ENCODE measurements at places on chromosomes 1 and 21. TPM values are rescaled to one million over a fixed set of nuclear protein-coding genes. Genes with fewer than 3 reads are reported as not detected.

RNU1-1 gene
- not detected for total RNA-seq

CTPS1 gene
- total RNA-seq: 89.9 TPM

CD48 gene
- not detected for total RNA-seq

GPR37L1 gene
- total RNA-seq: 0.13 TPM

PGM1 gene
- 38.7 TPM for total RNA-seq

PIGM gene
- 4.4 TPM for total RNA-seq

CSF3R gene
- total RNA-seq: not detected

FABP3 gene
- not detected for total RNA-seq

SHISAL2A gene
- total RNA-seq: not detected

NBPF4 gene
- total RNA-seq: 0.13 TPM

DCLRE1B gene
- 9.5 TPM for total RNA-seq

LRRC8B gene
- 5.1 TPM for total RNA-seq

ADGRL4 gene
- total RNA-seq: not detected

CITED4 gene
- 62.6 TPM for total RNA-seq

KIRREL1 gene
- total RNA-seq: 29.3 TPM

RHD gene
- total RNA-seq: not detected

CELA2B gene
- total RNA-seq: not detected

IL23R gene
- total RNA-seq: not detected

WNT9A gene
- 6.9 TPM for total RNA-seq

PLA2G4A gene
- 12.5 TPM for total RNA-seq

OR2L13 gene
- total RNA-seq: not detected

JAM2 gene
- not detected for total RNA-seq

SH3BGR gene
- total RNA-seq: 1.1 TPM

COL11A1 gene
- total RNA-seq: 3.2 TPM

UBL4B gene
- total RNA-seq: not detected

HTR6 gene
- 0.14 TPM for total RNA-seq

MYCL gene
- 1.3 TPM for total RNA-seq

ELAPOR1 gene
- 0.61 TPM for total RNA-seq

RIMKLA gene
- total RNA-seq: 0.70 TPM

S100PBP gene
- 15.8 TPM for total RNA-seq

SIK1 gene
- total RNA-seq: 12.8 TPM

LCE3D gene
- total RNA-seq: 0.59 TPM

SPATA46 gene
- total RNA-seq: not detected

CYP4A22 gene
- total RNA-seq: not detected

ANGPTL3 gene
- total RNA-seq: not detected

HFM1 gene
- total RNA-seq: not detected

CHI3L2 gene
- 0.54 TPM for total RNA-seq

ASCL5 gene
- 0.08 TPM for total RNA-seq

ZZZ3 gene
- total RNA-seq: 19.3 TPM

ZNF644 gene
- 11.4 TPM for total RNA-seq

All from A549 treated with CpdA at 1 μM for 4 hours (cell line).